CD4-positive, alpha-beta T cell treated with Interleukin-15 for 4 hours (primary cell): ENCODE measurements at places on chromosomes 11 and 22.
A peak's percentile ranks its signal among the peaks of the same experiment; 100 is the strongest.

GRCh38 chr11:131506348-131506747, 135.9 kb downstream of the NTM start:
- DNase-seq = no peak

DNA sequence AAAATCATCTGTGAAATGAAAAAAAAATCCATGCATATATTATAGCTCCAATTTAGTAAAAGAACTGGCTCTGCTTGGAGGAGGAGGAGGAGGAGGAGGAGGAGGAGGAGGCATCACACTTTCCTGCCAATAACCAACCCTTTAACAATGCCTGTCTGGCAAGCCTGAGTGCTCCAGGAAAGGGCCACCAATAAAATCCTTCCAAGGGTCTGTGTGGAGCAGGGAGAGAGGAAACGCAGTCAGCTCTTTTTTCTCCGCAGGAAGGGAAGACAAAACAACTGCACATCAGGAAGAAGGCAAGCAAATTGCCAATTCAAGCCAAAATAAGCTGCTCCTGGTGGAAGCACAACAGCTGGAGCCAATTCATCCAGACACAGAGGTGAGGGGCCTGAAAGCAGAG, 139.0 kb downstream of the KCNC1 start:
- no peak for DNase-seq

DNA sequence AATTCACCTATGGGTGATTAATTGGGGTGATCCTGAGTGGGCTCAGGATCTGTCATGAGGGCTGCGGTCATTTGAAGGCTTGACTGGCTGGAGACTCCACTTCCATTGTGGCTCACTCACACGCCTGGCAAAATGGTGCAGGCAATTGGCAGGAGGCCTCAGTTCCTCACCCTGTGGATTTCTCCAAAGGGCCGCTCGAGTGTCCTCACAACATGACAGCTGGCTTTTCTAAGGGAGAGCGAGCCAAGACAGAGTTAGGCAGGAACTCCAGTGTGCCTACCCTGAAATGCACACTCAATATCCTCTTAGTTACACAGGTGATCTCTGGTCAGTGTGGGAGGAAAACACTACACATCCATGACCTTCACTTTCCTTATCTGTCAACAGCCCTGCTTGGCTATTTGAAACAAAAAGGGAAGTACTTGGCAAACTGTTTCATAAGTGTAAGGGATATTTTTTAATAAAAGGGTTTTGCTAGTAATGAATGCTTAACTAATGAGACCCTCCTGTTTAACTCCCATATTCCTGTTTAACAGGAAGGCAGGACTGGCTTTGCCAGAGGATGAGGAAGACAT, 25.7 kb downstream of the OSBP2 start:
- DNase-seq = no peak

GRCh38 chr11:119108857-119109221, 1.7 kb downstream of the C2CD2L start:
- no peak for DNase-seq

DNA sequence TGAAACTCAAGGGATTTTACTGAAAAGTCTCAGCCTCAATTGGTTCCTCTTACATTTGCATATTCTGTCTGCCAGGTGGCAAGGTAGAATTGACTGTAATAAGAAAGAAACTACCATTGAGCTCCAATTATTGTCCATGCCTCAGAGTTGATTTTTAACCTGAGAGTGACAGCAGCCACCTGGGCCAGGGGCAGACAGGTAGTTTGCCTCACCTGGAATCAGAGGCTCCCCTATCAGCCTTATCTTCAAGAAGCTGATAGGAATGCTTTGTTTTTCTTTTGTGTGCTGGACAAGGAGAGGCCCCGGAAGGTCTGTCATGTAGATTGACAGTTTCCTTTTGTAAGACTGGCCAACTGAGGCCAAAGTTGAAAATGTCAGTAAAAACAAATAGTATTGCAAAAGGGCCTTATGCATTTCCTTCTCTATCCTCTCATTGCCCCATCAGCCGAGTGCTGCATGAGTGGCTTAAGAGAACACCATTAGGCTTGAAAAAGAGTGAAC, 34.1 kb downstream of the CD44 start:
- DNase-seq = no peak

DNA sequence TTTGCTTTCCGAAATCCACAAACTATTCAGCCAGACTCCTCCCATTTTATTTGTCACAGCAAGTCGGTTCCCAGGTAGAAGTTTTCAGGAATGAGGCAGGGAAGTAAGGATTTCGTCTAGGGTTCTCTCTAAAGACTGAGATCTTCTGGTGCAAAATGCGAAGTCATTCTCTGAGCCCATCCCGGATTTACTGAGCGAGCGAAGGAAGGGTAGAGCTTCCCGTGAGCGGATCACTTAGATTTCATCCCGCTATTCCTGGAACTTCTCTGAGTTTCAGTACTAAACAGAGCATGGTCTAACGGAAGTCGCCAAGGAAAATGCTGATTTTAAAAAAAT, 3.1 kb upstream of the CALCA start:
- DNase-seq = no peak

DNA sequence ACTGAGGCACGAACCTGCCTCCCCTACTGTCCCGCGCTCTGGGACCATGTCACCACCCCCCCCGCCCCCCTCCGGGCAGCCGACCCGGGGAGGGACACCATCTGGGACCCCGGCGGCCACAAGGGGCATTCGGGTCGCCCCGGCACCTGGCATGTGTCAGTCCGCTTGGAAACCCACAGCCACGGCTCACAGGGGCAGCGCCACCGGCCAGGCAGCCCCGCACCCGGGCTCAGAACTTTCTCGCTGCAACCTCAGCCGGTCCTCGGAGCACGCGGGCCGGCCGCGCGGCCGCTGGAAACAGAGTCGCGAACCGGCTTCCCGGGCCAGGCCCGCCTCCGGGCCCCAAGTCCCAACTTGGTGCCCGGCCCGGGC, 159.9 kb upstream of the GRK3 start:
- no peak for DNase-seq

DNA sequence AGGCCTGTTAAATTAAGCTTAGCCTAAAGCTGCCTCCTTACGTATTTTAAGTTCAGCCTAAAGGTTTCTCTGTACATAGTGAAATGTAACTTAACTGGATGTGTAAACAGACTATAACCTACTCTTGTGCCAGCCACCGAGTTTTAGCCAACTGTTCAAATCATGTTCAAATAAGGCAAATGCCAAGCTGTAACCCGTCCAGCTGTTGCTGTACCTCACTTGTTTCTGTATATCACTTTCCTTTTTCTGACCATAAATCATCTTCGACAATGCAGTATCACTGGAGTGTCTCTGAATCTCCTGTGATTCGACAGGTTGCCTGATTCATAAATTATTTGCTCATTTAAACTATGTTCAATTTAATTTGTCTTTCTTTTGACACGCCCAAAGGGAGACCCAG, 4.0 kb upstream of the PLAAT5 start:
- DNase-seq = no peak

DNA sequence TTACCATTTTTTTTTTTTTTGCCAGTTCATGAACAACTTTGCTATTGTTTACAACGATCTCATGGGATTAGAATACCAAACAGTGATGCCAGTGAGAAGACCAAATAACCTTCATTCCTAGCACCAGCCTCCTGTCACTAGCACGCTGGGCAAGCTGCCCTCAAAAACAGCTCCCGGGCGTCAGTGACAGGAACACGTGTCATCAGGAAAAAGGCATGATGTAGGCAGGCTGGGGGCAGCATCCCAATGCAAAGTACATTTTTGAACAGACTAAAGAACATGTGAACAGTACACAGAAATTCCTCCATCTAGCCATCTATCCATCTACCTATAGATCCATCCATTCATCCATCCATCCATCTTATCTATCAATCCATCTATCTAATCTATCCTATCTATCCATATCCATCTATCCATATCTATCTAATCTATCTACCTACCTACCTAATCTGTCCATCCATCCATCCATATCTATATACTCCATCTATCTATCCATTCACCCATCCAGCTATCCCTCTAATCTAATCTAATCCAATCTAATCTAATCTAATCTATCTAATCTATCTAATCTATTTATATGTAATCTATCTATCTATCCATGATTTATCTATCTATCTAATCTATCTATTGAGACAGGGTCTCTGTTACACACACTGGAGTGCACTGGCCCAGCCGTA, 378.5 kb downstream of the SHANK2 start:
- DNase-seq = no peak

GRCh38 chr11:100681064-100681502, 6.0 kb upstream of the ARHGAP42 start:
- peak; percentile 11 for DNase-seq

DNA sequence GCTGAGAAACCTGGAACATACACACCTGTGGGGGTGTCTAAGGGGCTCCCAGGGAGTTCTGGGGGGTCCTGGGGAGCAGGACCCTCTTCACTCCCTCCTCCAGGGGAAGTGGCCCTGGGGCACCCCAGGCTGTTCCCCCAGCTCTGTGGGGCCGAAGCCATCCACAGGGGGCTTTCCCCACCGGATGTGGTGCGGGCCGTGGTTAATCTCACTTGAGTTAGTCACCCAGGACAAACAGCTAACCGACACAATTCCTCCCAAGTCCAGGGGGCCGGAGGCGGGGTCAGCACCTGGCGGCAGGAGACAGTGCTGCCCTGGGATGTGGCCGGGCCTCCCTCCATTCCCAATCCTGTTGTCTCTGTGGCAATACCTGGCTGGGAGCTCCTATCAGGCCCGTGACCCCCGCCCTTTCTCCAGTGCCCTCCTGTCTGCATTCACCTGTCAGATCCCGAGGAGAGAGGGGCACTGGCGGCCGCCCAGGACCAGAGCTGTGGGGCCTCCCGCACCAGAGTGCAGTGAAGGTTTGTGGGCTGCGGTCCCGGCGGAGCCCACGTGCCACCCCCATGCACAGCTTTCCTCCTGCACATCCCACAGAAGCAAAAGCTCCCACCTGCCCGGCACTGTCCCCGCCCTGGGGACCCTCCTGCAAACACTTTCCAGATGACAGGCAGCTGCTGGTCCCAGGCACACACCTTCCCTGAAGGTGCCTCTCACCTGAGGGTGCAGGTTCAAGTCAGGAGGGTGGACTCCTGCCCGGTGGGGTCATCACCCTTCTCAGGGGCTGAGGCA, 5.2 kb upstream of the MUC5AC start:
- peak; percentile 0 for DNase-seq

DNA sequence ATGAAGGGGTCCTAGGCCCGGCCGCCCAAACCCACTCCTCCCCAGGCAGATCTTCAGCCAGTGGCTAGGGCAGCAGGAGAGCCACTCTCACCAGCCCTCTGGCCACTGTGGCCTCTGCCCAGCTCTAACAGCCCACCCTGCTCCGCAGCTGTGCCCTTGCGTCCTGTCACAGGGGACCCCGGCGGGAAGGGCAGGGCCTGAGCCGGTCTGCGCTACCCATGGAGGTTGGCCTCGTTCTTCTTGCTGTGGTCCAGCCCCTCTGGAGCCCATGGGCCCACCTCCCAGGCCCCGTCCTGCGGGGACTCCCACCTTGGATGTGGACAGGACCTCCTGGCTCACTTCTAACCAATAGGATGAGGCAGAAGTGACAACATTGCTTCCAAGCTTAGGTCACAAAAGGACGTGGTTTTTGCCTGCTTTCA, 38.3 kb upstream of the TH start:
- DNase-seq = no peak

DNA sequence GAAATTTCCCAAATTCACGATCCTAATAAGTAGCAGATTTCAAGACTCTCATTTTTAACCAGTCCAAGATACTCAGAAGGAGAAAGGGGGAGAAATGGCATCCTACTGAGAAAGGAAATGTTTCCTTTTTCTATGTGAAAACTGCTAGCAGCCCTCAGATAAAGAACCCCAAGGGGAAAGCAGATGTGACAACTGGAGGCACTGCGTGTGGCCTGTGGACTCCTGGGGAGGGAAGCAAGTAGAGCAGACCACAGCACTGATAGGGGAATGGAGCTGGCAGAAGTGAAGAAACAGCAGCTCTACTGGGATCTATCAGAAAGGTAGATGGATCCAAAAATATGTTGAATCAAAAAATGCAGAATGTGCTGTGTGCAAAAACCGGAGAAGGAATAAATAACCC, 239.7 kb upstream of the API5 start:
- DNase-seq = no peak

DNA sequence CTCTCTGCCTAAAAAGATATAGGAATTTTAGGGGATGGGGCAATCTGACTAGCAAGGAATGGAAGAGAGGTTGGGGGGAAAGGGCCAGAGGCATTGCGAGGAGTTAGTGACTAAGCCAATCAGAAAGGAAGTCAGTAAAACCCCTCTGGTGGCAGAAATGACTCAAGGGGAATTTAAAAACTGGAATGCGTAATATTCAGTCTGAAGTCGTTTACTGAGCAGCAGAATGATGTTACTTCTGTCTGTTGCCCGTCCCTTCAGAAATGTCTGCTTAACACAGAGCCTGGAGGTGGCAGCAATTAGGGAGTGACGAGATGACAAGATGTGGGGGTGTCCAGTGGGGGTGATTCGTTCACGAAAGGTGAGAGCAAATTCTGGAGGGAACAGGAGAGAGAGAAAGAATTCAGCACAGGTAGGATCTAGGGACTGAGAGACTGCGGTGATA, 107.7 kb upstream of the CLMP start:
- DNase-seq = peak; percentile 43

- peak; percentile 11 for DNase-seq
Measured at GRCh38 chr11:43567396-43567975, 113.1 kb upstream of the HSD17B12 start.

DNA sequence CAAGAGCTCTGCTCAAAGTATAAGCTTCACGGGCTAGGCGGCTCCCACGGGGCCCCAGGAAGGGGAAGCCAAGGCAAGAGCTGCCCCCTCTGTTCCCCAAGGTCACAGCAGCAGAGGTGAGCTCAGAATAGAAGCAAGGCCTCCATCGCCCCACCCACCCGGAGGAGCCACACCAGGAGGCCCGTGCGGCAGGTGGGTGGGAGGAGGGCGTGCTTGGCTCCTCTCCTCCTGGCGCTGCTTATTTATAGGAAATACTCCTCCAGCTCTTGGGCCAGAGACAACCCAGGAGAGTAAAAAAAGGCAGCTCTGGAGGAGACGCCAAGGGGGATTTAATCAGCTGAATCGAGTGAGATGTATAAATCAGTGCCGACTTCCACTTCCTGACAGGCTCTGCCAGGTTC, 87.8 kb downstream of the FEZ1 start:
- DNase-seq = no peak

- DNase-seq = no peak
Measured at GRCh38 chr11:18455686-18456372, at the start of gene LDHAL6A. Gene LDHAL6A, plus strand, starts transcription at chr11:18455856. Its CDS starts 825 bp downstream, at chr11:18456681.

GRCh38 chr11:65685981-65686380, 23.3 kb upstream of the RELA start:
- no peak for DNase-seq

DNA sequence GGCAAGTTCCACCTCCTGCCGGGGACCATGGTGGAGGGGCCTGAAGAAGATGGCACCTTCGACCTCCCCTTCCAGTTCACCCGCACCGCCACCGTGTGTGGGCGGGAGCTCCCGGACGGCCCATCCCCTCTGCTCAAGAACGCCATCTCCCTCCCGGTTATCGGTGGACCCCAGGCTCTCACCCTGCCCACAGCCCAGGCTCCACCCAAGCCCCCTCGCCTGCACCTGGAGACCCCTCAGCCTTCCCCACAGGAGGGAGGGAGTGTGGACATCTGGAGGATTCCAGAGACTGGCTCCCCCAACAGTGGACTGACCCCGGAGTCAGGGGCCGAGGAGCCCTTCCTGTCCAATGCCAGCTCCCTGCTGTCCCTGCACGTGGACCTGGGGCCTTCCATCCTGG, 6.4 kb downstream of the CDC42EP2 start:
- no peak for DNase-seq

- DNase-seq = no peak
Measured at GRCh38 chr22:37734964-37735451, 38.2 kb downstream of the TRIOBP start.
